NCI-H226 (cell line): ENCODE measurements at places on chromosomes 1 and 21.

- DNase-seq = no peak
Observed at GRCh38 chr1:155254714-155255242, 505 bp downstream of the ENTREP3 start.

- DNase-seq = no peak
Observed at GRCh38 chr1:170768929-170769328, 105.0 kb downstream of the PRRX1 start.

- no peak for DNase-seq
Observed at GRCh38 chr1:70485624-70486023, 74.6 kb downstream of the CTH start.

DNA sequence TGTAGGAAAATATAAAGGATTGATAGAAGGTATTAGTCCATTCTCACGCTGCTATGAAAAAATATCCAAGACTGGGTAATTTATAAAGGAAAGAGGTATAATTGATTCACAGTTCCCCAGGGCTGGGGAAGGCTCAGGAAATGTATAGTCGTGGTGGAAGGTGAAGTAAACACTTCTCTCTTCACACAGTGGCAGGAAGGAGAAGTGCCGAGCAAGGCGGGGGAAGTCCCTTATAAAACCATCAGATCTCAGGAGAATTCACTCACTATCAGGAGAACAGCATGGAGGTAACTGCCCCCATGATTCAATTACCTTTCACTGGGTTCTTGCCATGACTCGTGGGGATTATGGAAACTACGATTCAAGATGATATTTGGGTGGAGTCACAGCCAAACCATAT lies 1806.0 kb downstream of the MRPL39 start:
- DNase-seq = no peak

DNA sequence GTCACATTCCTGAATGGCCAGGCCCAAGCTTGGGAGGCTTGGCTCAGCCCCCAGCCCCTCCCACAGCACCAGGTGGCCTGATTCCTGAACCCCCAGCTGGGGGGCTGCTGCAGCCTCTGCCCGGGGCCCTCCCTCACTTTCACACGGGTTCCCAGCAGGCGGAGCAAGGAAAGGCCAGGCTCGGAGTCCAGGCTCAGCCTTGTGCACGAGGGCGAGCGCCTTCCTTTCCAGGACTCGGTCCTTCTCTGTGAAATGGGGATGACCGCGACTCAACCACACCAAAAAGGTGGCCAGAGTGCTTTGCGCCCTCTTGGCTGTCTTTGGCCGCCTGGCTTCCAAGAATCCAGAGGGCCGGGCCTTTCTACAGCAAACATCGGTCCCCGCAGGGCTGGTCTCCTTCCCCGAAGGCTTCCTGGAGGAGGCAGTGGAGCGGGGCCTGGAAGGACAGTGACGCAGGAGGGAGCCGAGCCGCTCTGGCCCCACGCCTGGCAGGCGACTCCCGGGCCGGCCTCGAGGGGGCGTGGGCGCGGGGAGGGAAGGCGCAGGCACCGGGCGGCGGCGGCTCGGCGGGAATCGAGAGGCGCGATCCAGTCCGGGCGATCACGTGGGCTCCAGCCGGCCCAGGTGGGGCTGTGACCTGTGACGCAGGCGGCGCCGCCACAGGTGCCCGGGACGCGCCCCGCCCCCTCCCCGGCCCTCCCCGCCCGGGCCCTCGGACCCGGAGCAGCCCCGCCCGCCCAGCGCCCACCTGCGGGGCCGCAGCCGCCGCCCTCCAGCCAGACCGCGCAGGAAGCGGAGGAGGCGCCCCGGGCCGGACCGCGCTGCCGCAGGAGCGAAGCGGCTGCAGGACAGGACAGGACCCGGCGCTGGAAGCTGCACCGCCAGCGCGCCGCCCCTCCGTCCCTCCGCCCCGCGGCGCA lies at the start of gene ARHGEF16:
Gene ARHGEF16 (plus strand): TSS at position 775 of the 920 bp plus-strand sequence. CDS start 8,420 bp downstream, outside the sequence.
- DNase-seq = peak; percentile 63

DNA sequence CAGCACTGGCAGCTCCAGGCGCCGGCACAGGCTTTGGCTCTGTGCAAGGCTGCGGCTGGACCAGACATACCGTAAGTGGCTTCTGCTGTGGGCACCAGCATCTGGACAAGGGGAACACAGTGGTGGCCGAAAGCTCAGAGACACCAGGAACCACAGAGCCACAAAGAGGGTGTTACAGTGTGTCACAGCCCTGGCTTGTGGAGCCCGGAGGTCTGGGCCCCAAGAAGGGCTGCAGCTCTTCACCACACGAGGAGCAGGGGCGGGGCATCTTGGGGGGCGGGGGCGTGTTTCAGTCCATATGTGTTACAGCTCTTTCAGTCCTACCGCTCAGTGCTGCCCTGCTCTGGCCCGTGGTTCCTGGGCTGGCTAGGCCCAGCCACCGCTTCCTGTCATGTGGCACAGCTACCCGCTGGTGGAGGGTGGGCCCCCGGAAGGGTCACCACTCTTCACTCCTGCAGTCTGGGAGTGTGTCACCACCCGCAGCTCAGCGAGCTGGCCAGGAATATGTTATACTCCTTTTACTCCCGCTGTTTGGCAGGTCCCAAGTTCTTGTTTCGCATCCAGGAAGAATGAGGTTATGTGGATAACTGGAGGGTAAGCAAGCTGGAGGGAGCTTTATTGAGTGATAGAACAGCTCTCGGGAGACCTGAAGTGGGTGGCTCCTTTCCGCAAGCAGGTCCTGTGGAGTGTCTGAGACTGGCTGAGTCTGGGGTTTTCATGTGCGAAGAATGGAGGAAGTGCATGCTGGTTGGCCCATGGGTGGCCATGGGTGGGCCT lies 3.3 kb upstream of the LSM10 start:
- DNase-seq = no peak

DNA sequence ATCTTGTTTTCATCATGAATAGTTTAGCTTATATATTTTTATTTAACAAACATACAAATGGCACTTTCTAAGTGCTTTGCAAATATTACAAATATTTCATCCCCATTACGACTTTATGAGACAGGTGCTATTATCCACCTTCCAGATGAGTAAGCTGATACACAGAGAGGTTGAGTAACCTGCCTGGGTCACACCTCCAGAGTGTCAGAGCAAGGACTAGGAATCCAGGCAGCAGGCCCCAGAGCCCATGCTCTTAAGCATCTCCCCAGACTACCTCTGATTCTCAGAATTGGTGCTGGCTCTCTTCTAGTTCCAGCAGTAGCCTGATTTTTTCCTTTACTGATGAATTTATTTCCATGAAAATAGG lies 40.0 kb downstream of the EPHB2 start:
- DNase-seq = peak; percentile 38

- no peak for DNase-seq
Observed at GRCh38 chr1:63428815-63429214, 61.4 kb downstream of the ALG6 start.

- DNase-seq = peak; percentile 50
Observed at GRCh38 chr1:1230656-1231399, 973 bp downstream of the SDF4 start.

DNA sequence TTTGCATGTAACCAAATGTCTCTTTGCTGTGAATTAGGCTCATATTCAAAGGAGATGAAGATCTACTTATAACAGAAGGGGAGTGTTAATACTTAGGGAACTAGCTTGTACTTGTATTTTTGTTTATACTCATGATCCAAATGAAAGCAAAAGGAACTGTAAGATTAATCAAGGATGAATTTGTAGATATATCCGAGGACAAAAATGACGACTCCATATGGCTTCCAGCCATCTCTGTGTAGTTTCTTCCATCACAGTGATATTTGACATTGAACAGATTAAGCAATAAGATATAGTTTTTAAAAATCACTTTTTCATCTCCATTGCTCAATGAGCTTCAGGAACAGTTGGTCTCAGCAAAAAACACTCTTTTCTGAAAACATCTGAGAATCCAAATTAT lies 257.4 kb upstream of the CAMK1G start:
- no peak for DNase-seq

DNA sequence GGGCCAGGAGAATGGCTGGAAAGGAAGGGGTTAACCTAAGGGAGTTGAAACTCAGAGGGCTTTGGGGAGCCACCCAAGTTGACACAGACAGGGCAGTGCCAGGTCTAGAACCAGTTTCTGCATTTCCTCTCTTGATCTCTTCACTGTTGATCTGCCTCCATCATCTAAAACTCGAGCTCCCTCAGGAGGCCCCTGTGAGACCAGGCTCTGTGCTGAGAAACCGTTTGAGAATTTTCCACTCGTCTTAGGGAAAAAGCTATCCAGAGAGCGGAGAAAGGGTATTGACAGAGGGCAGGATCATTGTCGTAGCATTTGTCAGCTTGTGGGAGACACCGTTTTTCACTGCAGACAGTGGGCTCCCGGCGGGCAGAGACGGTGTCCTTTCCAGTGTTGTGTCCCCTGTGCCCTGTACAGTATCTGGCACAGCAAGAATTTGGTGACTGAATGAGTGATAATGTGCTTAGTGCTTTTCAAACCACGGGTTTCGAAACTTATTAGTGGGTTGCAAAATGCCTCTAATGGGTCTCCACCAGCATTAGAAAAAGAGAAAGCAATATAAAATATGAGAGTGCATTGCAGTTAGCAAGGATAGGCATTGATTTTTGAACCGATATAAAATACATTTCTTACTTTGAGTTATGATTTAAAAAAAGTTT lies 31.1 kb downstream of the PROK1 start:
- no peak for DNase-seq

GRCh38 chr1:9715536-9716226 lies 64.2 kb downstream of the PIK3CD start:
- DNase-seq = no peak

- peak; percentile 16 for DNase-seq
Observed at GRCh38 chr1:57112148-57112547, 146.3 kb upstream of the C8B start.

DNA sequence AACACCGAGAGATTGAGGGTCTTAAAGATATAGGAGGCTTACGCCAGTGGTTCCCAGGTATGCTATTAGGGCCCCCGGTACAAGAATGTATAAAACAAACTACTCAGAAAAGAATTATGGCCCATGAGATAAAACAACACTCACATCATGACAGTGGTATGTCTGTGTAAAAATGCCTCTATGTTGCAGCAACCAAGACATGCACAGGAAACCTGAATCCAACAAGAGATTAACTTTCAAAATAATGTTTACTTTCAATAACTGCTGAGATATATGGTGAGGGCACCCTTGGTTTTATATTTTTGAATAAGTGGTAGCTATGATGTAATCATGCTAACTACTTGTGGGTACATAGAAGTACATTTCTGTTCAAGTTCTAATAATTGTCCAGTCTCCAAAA lies 74.9 kb downstream of the PUM1 start:
- DNase-seq = peak; percentile 62

DNA sequence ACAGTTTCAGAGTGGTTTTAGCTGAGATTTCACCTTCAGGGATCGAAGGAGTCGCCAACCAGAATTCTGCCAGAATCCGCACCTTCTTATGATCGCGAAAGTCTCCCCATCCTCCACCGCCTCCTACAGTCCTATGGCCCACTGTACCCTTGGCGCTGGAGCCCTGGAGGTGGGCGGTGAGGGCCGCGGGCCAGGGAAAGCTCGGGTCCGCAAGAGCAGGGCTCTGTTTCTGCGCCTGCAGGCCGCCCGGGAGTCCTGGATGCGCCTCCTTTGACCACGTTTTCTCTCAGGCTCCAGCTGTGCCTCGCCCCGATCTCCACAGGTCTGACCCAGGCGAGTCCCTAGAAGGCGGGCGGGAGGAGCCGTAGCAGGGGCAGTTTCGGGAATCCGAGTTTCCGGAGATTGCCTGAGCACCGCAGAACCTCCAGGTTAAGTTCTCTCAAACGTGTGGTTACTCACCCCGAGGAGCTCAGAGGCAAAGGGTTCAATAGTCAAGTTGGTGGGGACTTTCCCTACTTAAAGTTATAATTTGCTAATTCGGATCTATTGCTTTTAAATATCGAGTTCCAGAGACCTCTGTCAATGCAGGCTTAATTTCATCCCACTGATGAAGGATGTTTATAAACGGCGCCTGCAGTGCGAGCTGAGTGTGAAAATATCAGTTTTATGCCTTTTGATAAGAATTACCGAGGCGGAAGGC lies 3.2 kb upstream of the LHX8 start:
- no peak for DNase-seq

DNA sequence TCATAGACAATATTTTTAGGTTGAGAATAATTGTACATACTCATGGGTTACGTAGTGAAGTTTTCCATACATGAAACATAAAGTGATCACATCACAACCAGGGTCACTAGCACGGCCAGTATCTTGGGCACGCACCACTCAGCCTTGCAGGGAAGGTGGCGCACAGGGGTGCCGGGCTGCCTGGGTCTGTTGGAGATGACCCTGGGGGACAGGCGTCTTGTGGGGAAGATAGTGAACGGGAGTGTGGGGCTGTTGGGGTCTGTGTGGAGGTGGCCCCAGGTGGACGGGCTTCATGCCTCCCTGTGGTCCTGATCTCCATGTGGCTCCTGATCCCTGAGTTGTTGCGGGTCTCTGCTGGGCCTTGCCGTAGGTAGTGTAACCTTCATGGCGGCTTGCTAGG lies 38.3 kb upstream of the PRSS38 start:
- DNase-seq = no peak

DNA sequence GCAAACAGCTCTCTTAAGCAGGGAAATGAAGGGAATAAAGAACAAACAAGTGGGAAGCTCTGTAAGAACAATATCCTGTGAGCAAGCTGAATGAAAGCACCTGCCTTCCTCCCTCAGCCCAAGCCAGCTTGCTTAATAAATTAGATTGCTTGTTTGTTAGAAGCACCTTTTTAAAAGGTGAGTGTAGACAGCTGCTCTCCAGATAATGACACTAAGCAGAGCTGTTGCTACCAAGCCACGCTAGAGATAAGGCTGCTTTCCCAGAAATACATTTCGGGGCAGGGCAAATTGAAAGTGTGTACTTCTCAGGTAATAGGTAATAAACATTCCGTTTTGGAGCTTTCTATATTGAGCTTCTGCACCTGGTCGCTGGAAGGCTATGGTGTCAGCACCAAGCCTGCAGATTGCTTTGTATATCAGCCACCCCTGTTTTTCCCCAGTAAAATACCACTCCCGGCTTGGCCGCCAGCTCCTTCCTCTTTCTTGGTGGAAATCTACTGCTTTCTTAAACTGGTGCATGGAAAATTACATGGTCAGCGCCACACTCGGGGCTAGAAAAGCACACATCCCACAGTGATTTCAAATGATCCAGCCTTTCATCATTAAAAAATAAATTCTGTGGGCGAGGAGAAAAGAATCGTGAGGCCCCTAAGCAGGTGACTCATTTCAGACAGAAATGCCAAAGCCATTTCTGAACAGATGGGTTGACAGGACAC lies 151.3 kb downstream of the ETS2 start:
- no peak for DNase-seq

- peak; percentile 57 for DNase-seq
Observed at GRCh38 chr1:189752461-189752995, 725.1 kb downstream of the BRINP3 start.

GRCh38 chr1:92326681-92327080 lies 27.8 kb downstream of the RPAP2 start:
- no peak for DNase-seq

DNA sequence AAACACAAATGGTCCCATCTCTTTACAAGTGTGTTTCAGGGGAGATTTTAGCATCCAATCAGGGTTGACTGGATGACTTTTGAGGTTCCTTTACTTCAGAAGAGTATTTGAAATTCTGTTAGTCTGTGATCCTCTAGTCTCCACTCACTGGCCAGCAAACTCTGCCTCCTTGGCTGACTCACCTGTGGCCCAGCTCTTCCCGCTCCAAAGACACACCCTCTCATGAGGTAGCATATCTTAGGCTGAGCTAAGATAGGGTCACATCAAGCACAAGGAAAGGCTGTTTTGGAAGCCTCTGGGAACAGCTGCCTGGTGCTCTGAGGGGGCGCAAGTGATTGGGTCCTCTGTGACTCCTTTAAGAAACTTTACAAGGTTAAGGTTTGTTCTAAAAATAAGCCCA lies 102.3 kb upstream of the FGGY start:
- peak; percentile 18 for DNase-seq

- no peak for DNase-seq
Observed at GRCh38 chr1:164006621-164007020, 552.4 kb upstream of the PBX1 start.
